NCI-H2171 treated with DMSO at 0.1 percent for 48 hours (cell line): ENCODE measurements at places on chromosomes 13 and 19.

DNA sequence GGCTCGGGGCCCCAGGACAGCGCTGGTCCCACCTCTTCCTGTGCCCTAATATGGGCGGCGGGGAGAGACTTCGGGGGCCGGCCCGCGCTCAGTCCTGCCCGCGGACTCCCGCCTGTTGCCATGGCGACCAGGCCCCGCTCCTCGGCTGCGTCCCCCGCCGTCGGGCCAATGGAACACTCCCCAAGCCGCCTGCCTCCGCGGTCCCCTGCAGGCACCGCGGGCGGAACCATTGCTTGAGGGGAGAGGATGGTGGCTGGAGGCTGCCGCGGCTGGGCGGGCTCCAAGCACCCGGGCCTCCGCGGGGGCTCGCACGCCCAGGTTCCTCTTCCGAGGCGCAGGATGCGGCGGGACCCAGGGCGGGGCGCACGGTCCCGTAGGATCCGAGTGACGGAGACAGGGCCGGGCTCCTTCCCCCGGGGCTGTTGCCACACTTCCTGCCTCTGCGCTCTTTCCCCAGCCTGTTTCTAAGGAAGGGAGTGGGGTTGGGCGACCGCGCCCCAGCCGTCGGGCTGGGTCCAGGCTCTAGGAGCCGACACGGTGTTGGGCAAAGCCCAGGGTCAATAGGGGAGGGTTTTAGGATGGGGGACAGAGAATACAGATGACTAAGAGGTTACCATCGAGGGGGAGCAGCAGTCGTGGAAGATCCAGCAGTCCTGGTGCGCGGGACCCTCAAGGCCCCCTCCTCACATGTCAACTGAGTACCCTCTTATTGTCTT lies 1.2 kb upstream of the JUNB start:
- peak; percentile 82 for DNase-seq

DNA sequence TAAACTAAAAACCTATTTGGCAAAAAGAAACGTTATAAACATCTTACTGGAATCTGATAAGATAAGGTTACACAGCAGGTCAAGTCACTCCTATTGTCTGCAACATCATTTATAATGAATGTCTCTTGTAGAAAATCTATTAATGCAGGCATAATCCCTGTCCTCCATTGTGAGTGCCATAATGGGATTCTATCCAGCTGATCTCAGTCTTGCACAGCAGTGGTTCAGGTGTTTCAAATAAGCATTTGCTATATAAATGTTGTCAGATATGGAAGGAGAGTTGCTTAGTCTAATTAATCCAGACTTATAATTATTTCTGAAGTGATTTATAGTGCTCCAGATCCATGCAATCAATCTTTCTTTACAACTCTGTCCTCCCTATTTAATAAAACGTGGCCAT lies 186.5 kb upstream of the ATXN8OS start:
- DNase-seq, result peak; percentile 30

DNA sequence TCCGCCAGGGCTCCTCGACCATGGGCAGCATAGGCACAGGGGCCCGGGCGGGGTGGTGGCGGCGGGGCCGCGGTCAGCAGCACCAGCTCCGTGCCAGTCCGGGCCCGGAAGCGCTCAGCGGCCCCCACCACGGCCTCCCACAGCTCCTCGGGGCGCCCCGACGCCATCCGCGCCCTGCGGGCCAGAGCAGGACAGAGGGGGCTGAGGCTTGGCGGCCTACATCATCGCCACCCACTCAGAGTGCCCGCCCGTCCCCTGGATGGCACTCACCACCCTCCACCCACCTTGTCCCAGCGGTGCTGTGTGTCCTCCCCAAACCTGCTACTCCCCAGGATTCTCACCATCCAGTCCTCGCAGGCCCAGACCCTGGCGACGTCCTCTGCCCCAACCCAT lies 4.0 kb downstream of the AKT1S1 start:
- no peak for DNase-seq

DNA sequence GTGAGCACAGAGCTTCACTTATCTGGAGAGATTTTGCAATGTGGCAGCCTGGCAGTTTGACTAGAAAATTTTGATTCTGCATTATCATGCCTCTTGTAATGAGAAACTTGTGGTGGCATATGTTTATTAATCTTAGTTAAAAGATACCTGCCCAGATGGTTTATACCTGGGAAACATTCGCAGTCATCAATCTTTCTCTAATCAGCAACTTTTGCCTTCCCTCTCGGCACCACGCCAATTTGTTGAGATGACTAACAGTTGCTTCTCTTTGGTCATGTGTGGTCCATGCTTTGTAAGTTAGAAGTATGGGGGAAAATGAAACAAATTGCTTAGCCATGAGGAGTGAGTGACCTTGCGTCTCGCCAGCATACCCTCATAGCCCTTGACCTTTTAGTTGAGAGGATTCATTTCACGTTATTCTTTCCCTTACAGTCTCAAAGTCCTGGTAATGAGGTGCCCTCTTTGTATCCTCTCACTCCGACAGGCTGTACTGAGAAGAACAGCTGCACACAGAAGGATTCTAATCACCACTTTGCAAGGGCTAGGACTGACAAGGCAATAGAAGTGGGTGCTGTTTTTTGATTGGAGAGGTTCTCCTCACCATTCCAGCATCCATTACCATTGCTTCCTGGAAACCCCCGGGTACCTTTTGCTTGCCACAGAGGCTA lies 201.4 kb downstream of the OXGR1 start:
- peak; percentile 88 for DNase-seq

- no peak for DNase-seq
Observed at GRCh38 chr19:29381353-29382203, 144.2 kb upstream of the VSTM2B start.

GRCh38 chr19:47141695-47142094 lies 11.1 kb downstream of the SAE1 start:
- no peak for DNase-seq

- no peak for DNase-seq
Observed at GRCh38 chr19:55094456-55095259, 19.0 kb downstream of the EPS8L1 start.

DNA sequence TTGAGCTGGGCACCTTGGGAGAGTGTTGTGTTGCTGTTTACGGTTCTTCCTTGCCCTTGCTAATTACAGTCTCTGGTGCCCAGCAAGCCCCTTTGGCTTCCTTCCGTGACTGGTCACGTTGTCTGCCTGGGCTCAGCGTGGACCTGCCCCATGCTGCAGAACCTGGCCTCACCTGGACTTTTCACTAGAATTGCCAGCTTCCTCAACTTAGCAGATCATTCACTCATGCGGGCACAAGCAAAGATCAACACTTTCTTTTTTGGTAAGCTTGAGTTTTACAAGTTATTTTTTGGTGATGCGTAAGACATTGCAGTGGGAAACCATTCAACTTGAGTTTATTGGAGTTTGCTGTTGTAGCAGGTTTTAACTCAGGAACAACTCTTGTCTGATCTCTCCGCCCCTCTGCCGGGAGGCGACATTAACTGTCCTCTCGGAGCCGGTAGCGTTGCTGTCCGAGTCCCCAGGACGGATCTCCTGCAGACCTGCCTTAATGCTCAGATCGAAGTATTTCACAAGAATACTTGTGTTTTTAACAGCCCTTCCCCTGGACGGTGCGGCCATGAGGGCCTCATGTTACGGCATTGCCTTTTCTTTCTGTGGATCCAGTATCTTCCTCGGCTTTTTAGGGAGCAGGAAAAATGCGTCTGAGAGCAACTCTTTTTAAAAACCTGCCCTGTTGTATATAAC lies 15.7 kb upstream of the TEX29 start:
- DNase-seq, result no peak

DNA sequence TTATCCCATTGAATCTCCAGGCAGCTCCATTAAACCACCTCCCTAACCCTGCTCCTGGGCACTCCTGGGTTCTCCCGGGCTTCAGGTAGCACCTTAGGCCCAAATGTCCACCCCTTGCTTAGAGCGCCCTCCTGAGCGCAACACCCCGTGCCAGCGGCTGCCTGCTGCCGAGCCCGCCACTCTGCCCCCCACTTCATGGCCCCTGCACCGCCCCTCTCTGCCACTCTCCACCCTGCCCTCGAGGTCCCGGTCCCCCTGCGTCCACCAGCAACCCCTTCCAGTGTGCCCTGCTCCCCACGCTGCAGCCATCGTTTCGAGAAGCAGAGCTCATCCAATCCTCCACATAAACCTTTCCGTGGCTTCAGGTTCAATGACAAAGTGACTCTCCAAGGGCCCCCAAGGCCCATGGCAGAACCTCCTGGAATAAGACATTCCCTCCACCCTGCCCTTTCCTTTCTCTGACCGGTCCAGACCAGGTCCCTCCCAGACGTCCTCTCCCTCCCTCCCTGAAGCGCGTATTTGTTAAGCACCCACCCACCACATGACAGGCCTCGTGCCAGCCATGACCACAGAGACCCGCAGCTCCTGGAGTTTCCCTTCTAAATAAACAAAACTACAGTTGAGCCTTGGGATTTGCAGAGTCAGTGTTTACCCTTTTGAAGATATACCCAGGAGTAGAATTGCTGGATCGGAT lies 66.6 kb downstream of the ARHGEF18 start:
- no peak for DNase-seq

DNA sequence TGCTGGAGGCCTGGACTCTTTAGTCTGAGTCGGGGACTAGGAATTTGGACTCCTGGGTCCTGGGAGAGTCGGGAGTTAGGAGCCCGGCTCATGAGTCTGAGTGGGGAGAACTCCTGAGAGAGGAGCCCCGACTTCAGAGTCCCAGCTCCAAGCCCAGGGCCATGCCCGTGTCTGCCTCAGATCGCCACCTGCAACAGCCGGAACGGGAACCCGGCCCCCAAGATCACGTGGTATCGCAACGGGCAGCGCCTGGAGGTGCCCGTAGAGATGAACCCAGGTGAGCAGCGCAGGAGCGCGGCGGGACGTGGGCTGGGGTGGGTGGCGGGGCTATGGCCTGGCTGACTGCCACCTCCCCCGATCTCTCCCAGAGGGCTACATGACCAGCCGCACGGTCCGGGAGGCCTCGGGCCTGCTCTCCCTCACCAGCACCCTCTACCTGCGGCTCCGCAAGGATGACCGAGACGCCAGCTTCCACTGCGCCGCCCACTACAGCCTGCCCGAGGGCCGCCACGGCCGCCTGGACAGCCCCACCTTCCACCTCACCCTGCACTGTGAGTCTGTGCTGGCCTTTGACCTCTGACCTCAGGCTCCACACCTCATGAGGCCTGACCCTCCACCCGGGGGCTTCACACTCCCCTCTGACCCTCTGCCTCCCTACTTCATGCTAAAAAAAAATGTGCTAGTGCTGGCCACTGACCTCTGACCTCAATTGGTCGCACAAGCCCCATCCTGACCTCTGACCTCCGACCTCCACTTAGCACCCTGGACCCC lies 4.4 kb downstream of the BCAM start:
- no peak for DNase-seq

DNA sequence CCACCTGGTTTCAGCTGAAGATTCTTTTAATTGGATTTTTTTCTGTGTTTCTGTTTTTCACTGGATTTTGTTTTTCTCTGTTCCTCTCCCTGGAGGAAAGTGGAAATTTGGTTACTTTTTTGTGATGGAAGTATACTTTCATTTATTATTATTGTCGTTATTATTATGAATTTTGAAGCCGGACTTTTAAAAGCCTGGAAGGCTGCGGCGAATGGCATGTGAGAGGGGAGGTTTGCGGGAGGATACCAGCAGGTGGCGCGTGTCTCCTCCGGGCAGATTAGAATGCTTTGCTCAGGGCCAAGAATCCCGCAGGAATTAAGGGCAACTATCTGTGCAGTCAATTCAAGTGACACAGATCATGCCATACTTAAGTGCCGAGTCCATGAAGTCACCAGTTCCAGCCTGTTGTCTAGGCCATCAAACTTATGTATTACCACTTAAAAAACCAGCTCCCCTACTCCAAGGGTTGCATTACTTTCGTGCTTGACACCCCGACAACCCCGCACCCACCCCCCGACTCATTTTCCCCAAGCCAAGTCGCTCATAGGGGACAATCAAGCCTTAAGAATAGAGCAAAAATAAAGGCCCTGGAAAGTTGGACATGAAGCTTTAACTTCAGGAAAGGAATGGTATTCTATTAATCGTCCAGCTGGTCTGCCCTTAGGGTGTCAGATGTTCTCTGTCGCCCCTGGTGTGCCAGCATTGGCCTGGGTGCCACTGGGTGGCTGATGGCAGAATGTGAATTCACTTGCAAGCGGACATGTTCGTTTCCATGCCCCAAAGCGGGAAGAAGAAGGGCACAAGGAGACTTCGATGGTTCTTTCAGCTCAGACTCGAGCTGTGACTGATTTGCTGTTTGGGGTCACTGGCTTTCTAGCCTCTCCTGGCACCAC lies 1.3 kb upstream of the LRCH1 start:
- peak; percentile 50 for DNase-seq

DNA sequence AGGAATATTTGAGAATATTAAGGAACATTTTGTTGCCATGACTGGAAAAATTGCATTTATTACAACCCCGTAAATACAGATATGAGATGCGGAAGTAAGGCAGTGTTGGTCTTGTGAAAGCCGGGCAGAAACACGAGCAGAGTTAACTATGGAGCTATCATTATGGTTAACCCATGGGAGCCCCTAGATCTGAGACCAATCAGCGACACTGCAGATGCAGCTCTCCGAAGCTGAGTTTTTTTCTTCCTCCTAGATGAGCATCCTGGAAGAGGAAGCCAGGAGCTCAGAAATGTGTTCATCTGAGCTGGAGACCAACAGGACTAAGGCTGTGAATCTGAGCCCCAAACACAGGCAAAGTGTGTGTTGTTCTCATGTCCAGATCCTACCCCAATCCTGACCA lies 123.0 kb upstream of the KL start:
- no peak for DNase-seq

DNA sequence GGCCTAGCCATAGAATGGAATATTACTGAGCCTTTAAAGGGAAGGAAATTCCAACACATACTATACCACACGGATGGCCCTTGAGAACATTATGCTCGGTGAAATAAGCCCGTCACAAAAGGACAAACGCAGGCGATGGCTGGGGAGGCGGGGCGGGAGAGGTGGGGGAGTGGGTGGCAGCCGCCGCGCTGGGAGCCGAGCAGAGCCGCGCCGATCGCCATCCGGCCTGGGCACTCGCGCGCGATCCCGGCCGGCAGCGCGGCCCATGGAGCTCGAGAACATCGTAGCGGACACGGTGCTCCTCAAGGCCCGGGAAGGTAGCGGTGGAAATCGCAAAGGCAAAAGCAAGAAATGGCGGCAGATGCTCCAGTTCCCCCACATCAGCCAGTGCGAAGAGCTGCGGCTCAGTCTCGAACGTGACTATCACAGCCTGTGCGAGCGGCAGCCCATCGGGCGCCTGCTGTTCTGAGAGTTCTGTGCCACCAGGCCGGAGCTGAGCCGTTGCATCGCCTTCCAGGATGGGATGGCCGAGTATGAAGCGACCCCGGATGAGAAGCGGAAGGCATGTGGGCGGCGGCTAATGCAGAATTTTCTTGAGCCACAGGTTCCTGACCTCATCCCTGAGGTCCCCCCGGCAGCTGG lies 140.1 kb downstream of the ZDHHC20 start:
- no peak for DNase-seq

DNA sequence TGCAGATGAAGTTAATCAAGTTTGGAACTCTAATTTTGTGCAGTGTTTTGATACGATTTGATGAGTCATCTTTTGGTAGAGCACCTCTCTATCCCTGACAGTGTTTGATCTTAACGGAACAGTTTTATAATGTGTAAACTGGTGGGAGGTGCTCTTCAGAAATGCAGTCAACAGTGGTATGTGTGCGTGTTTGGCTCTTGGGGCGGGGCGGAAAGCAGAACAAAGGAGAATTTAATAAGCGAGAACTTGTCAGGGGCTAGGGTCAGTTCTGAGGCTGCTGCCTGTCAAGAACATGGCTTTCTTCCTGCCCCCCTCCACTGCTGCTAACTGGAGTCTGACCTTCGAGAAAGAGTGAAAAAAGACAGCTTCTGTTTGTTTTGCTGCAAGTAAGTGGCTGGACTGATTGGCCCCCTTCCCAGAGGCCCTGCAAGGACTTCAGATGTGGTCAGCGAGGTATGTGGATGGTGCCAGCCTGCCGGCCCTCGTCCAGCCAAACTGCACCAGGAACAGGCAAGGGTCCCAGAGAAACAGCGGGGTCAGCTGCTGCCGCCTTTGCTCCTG lies 40.8 kb downstream of the BBC3 start:
- no peak for DNase-seq

- DNase-seq, result no peak
Observed at GRCh38 chr13:114097893-114098688, 34.3 kb downstream of the RASA3 start.
